Lung (tissue), 17 donors: ENCODE measurements at places on chromosomes 6 and 20.

GRCh38 chr6:106084989-106085691 is 996 bp upstream of the PRDM1 start:
- no peak for DNase-seq

- DNase-seq, result peak; percentile 86
These were observed 55.4 kb downstream of the RIPOR3 start for GRCh38 chr20:50635676-50636600.

DNA sequence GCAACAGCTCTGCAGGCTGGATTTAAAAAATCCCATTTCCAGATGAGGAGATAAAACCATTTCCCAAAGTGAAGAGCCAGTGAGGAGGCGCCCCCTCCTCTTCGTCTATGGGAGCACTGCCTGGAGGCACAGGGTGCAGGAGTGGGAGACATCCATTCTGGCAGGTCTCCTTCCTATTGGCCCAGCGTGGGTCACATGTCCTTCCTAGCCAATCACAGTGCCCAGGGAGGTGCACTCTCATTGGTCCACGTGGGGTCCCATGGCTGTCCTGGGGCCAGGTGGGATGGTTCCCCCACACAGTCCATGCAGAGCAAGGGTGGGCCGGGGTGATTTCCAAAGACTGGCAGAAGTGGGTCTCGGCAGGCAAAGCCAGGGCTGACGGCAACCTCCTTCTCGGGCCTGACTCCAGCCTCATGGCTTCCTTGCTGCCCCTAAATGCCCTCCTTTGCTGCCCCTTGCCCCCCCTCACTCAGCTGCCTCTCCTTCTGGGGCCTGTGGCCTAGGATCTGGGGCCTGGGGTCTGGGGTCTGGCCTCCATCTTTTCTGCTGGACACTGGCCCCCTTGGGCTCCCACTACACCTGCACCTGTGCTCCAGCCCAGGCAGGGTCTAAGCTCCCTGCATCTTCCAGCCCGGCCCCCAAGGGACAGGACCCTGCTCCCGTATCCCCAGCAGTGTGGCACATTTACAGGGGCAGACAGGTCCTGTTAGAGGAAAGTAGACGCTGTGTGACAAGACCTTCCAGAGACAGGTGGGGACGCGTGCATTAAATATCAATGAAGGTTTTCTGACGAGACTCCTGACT is 231.7 kb downstream of the TAF4 start:
- no peak for DNase-seq

DNA sequence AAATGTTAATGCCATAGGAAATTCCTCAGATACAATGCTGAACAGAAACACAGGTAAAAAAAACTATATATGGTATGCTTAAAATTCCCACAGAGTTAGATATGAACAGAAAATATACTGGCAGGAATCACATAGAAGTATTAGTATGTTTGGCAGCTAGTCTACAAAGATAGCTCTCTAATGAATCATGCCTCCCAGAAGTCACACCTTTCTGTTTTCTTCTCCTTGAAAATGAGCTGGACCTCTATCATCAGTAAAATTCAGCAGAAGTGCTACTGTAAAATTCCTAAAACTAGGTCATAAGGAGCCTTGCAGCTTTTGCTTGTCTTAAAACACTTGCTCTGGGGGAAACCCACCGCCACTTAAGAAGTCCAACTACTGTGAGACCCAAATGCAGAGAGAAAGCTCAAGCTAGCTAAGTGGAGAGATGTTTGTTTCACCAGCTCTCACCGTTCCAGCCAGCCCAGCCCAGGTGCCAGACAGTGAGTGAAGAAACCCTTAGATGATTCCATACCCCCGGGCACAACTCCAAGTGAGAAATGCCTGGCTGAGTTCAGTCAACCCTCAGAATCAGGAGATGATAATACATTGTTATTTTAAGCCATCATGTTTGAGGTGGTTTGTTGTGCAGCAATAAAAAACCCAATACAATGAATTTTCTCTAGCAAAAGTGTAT is 43.0 kb downstream of the TSPYL4 start:
- no peak for DNase-seq

DNA sequence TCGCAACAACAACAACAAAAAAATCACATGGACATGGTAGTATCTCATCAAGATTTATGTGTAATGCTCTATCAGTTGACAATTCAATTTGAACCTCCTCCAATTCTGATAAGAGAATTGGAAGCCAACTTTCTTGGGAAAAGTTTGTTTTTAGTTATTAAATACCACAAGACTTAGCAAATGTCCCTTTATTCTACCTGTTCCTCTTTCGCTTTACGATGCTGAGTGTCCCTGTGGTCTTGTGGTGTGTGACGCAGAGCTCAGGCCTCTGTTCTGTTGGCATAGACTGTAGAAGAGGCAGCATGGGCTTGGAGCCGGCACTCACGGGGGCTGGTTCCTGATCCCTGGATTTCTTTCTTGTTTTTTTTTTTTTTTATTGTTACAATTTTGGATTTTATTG is 76.7 kb downstream of the PSMB1 start:
- DNase-seq, result no peak

DNA sequence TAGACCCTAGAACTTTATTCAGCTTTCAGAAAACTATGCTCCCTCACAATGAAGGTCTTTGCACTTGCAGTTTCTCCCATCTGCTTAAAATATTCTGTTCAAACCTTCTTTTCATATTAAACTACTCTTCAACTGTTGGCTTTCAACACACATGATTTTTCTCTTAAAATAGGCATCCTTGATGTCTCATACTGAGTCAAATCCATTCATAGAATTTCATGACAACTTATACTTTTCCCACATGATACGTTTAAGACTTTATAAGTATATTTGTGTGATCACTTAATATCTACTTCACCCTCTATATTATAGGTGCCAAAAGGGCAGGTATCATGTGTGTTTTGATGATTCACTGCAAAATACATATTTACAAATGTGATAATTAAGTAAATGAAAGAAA is 412.5 kb downstream of the MMUT start:
- no peak for DNase-seq

DNA sequence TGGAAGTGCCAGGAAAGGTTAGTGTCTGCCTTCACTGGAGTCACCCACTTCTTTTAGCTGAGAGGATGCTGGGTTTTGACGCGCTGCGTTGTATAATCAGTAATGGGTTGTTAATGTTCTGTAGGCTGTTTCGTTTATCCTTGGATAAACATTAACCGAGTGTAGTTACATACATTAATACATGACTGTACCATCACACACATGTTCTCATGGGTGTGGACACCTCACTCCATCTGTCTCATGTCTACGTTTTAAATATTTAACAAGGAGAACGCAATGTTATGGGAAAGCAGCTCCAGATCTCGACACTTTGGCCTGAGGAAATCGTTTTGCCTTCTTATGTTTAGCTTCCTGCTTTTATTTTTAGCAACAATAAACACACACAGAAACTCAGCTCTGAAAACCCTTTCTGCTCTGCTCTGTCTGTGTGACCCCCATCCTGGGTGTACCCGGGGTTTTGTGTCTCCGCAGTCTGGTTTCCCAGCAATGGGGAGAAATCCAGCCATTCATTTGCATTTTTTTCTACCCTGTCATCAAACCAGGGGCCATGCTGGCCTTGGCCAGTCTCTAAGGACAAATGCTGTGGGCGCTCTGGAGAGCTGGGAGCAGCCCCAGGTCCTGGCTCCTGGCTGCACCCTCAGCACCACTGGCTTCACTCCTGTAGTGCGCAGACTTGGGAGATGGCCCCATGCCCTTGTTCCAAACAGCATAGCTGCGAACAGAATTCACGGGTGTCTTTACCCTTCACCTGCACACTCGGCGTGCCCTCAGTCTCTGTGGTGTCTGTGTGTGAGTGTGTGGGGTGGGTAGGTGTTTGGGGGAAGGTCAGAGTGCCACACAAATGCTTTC is 110.8 kb downstream of the ERMARD start:
- peak; percentile 59 for DNase-seq

DNA sequence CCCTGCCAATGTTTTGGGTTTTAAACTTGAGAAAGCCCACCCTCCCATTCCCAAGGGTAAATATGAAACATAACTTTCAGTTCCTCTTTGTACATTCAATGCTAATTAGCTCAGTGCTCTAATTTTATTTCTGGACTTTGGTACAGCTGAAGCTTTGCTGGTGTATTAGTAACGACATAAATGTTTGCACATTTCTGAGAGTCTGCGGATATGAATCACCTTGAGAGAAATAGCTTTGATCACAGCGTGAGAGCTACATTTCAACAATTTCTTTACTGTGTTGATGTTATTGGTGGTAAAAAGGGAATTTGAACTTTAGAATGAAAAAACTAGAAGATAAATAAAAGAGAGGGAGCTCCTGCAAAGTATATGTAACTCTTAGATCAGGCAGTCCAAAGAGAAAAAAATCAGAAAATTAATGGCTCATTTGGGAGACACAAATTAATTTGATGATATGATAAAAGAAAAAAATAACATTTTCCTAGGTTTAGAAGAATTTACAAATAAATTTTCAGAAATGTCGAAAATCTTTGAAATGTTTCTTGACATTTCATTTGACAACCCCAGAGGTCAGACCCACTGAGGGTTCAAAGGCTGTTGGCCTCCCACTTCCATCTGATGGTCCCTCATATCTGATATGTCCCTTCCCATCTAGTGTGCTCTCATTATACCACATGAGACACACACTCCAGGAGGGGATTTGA is 38.5 kb upstream of the CAP2 start:
- DNase-seq, result no peak
